Right cardiac atrium (tissue), 5 donors: ENCODE measurements at places on chromosomes 7 and 10. TPM values are rescaled to one million over a fixed set of nuclear protein-coding genes. Genes with fewer than 3 reads are reported as not detected.

TRIM73 gene
- polyA plus RNA-seq = 1.0 TPM

PRDX3 gene
- 233 TPM for polyA plus RNA-seq

PTF1A gene
- polyA plus RNA-seq = not detected

RADIL gene
- polyA plus RNA-seq = 4.7 TPM

FAM25G gene
- not detected for polyA plus RNA-seq

DRGX gene
- polyA plus RNA-seq = not detected

OR2A1 gene
- 0.02 TPM for polyA plus RNA-seq

ZP3 gene
- 0.77 TPM for polyA plus RNA-seq

NPSR1 gene
- polyA plus RNA-seq = not detected

TRPV5 gene
- not detected for polyA plus RNA-seq

GRCh38 chr10:119199231-119199992, 8.0 kb upstream of the GRK5 start:
- no peak for DNase-seq

GRCh38 chr10:78868456-78868855, 200.3 kb upstream of the ZMIZ1 start:
- DNase-seq = no peak

- peak; percentile 70 for DNase-seq
Observed at GRCh38 chr10:61452655-61453641, at the start of gene TMEM26. TMEM26 (minus strand) TSS chr10:61453381; CDS start chr10:61453081, 300 bp downstream.

GRCh38 chr7:130268463-130269317, 2.0 kb downstream of the CPA2 start:
- DNase-seq = no peak

DNA sequence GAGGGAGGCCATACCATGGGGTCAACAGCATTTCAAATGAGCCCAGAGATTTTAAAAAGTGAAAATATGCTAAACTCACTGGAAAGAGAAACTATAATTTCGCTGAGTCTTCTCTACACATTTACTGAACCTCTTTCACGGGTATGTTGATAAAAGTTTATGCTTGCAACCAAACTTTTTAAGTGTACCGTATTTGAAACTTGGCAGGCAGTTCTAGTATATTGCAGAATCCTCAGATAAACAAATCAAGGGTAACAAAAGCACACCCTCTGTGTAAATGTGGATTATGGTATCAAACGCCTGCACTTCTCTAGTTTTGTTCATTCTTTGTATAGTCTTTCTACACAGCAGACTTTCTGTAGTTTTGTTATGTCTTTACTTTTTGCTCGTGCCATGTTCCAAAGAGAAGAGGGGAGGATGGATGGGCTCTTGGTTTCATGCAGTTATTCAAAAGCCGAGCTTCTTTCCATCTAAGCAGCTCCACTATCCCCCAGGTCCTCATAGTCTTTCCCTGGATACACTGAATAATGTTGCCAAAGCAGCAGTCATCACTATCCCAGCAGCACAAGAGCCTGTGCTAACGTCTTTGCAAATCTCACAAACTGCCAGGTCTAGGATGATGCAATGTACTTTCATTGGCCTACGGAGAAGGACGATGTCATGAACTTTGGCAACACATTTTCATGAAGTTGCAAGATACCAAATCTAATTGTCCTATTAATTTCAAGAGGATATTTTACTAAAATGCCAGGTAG, 131.2 kb downstream of the MPP7 start:
- no peak for DNase-seq

DNA sequence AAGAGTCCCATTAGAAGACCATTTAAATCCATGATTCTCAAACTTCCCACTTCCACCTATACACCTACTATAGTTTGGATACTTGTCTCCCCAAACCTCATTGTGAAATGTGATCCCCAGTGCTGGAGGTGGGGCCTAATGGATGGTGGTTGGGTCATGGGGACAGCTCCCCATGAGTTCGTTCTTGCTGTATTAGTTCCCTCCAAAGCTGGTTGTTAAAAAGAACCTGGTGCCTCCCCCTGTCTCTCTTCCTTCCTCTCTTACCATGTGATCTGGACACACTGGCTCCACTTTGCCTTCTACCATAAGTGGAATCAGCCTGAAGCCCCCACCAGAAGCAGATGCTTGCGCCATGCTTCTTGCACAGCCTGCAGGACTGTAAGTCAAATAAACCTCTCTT, 53.9 kb downstream of the WIPF3 start:
- no peak for DNase-seq

DNA sequence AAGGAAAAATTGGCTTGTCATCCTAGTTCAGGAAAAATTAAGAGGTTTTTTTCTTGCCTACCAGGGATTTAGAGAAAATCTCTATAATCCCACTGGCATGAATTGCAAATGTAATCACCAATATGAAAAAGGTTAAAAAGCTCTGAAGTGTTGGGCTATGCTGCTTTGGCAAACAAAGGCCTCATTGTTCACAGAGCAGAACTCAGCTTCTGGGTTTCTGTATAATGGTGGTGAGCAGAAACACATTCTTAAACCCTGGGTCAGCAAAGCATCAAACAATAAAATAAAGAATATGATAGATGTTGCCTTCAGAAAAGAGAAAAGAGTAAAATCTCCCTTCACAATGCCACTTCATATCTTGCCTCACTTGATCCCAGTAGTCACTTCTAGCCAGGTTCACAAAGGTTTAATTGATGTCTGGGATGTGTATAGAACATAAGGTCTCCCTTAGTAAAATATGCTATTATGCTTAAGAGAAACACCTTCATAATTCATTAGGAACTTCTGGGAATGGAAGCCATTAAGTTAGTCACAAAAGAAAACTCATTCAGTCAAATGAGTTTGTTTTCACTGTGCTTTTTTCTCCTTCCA, 1255.5 kb upstream of the PHF14 start:
- no peak for DNase-seq

- no peak for DNase-seq
Observed at GRCh38 chr10:13970957-13971353, 359.8 kb downstream of the FRMD4A start.

- DNase-seq = no peak
Observed at GRCh38 chr10:85100495-85100894, 772.1 kb downstream of the CCSER2 start.

GRCh38 chr10:44261710-44262455, 123.0 kb downstream of the CXCL12 start:
- DNase-seq = peak; percentile 77

DNA sequence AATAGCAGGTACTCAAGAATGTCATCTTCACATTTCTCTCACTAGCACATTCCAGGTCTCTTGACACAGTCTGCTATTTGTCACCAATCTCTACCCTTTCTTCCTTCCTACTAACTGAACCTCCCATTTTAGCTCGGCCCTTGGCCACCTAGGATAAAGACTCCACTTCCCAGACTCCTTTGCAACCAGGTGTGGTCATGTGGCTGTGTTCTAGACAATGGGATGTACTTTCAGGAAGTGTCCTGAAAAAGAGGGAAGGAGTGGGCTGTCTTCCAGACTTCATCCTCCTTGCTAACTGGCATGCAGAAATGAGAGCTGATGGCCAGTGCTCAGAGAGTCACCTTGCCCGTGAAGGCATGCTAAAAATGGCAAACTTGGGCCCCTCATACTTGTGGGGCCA, 139.2 kb downstream of the AMPH start:
- no peak for DNase-seq

DNA sequence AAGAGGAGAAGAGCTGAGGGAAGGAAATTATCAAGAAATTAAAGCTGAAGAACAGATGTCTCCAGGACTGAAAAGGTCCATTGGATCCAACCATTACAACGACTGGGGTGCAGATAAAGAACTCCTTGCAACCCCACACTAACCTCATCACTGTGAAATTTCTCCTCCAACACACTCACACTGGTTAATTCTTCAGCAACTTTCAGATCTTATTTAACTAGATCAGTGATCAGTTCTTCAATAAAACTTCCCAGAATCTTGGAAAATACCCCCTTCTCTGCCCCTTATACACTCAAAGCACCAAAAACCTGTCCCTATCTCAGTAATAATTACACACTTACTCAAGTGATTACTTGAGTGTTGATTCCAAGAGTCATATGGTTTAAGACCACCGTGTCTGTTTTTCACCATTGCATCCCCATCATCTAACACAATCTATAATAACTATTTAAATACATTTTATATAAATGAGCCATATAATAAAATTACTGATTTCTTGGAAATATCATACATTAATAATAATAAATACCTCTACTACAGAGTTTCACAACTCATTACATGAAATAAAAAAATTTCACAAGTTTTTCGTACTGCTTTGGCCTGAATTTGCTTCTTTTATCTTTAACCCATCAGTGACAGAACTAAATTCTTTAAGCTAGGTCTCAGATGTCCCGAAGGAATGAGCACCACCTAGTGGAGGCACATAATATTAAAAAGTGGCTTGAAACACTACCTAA, 123.7 kb downstream of the MPP7 start:
- DNase-seq = no peak

- no peak for DNase-seq
Observed at GRCh38 chr7:3912291-3912690, 611.2 kb downstream of the SDK1 start.

DNA sequence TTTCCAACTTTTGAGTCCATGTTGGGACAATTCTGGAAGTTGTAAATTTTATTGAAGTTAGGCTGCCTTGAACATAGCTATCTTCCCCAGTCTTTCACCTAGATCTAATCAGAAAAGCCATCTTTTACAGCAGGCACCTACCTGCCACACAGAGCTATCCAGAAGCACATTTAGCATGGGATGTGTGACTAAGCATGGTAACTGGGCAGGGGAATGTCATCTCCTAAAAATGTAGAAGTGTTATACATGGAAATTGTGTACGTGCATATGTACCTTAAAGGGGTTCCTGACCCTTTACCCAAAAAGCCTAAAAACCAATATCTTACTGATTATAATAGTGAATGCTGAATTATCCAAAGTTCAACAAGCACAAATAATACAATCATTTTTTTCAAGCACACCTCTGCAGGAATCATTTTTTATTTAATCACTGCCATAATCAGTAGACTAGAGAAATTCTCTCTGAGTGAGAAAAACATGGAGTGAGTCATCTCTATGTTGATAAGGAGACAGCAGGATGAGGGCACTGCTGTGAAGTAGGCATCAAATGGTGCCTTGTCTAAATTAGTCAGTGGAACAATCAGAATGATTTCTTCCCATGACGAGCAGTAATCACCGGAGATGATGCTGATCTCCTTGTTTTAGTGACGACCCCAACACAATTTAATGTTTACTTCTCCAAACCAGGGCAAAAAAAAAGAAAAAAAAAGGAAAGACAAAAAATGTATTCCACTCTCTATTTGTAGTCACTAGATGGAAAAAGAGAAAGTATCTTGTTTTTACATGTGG, 75.9 kb downstream of the SORBS1 start:
- DNase-seq = no peak

DNA sequence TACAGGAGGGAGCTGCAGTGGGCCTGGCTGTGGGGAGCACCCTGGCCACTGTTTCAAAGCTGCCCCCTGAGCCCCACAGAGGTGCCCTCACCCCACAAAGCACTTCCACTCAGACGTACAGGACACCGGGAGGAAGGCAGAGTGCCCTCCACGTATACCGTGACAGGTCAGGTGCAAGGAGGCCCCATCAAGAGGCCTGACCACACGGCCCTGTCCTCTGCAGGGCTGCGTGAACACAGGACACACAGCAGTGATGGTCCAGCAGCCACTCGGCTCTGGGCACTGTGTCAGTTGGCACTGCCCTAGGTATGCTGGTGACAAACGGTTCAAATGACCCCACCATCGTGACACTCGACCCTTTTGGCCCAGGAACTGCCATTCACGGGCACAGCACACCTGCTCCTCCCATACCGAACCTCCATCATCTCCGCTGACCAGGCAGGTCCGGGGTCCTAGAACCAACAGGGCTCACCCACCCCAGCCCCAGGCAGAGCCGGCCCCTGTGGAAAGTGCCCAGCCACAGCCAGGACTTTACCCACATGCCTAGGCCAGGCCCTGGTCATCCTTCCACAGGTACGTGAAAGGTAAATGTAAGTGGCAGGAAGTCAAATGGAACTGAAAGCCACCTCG, 560.9 kb downstream of the PTPRN2 start:
- no peak for DNase-seq

- no peak for DNase-seq
Observed at GRCh38 chr7:7799138-7799537, 80.7 kb upstream of the RPA3 start.

DNA sequence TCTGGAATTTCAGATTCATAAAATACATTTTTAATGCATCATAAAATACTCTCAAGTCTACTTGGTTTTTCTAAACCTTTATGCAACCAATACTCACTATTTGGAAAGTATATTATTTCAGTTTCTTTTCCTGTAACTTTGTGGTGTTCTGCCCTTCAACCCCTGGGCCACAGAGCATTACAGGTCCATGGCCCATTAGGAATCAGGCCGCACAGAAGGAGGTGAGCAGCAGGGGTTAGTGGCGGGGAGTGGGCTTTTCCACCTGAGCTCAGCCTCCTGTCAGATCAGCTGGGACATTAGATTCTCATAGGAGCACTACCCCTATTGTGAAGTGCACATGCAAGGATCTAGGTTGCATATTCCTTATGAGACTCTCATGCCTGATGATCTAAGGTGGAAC, 9.7 kb downstream of the SNX13 start:
- DNase-seq = peak; percentile 25

- peak; percentile 77 for DNase-seq
Observed at GRCh38 chr10:110495731-110496552, 1.8 kb upstream of the DUSP5 start.

GRCh38 chr7:6675807-6676405, 30.8 kb downstream of the ZNF12 start:
- no peak for DNase-seq

- DNase-seq = peak; percentile 78
Observed at GRCh38 chr10:75430000-75430763, 1.2 kb upstream of the LRMDA start.

GRCh38 chr10:26449726-26450125, 11.6 kb downstream of the APBB1IP start:
- DNase-seq = no peak
